ENCODE measurements at places on chromosomes 1 and 21.

DNA sequence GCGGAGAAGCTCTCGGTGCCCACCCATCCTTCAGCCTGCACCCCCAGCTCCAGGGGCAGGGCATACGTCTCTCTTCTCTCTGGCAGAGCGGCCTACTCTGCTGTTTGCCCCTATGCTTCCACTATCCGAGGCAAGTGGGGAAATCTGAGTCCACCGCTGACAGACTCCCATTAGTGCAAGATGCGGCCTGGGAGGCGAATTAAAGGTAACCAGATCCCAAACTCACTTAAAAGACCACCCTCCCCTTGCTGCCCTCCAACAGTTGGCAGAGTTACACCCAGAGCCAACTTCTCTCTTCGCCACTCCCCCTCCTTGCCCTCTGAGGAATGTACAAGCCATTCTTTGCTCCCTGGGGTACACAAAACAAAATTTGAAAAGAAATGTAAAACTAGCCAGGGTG is 6.4 kb downstream of the FOXD3 start:
- DNase-seq = no peak

GRCh38 chr1:182685215-182685614 is 828 bp upstream of the RGS8 start:
- DNase-seq = no peak

DNA sequence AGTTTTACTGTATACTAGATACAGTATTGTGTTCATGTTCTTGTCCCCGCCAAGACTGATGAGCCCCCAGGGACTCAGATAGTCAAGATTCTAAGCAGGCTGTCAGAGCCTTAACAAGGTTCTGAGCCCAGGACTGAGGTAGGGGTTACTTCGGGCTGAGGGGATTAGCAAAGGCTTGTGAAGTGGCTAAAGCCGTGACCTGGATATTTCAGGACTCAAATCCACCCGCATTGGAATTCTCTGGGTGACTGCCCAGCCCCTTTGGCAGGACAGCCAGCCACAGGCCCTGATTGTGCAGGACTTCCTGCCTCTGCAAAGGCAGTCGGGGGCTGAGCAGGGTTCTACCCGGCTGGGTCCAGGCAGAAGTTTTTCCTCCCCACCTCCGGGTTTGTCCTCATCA is at the start of gene PLA2G5:
Gene PLA2G5 (plus strand): TSS at position 321 of the 400 bp plus-strand sequence. CDS start 14,637 bp downstream, outside the sequence.
- no peak for DNase-seq

- DNase-seq = no peak
Measured at GRCh38 chr1:214314178-214314843, 33.4 kb downstream of the SMYD2 start.

DNA sequence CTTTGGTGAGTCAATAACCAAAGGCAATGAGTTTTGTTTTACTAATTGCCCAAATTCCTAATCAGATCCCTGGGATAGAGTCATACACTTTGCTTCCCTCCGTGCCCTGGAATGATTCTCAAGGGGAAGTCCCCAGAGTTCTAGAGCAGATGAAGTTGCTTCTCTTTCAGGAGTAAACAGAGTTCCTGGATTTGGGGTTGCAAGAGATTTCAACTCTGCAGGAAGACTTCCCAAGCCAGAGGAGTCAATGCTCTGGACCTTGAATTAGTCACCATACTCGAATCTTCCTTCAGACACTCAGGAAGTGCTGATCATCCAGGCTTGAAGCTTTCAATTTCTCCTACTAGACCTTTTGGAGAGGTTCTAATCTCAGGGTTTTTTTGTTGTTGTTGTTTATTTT is 39.6 kb downstream of the FCER1A start:
- no peak for DNase-seq

GRCh38 chr1:65449214-65449823 is 28.9 kb downstream of the LEPR start:
- no peak for DNase-seq

- no peak for DNase-seq
Measured at GRCh38 chr1:110390096-110390495, 730 bp downstream of the SLC16A4 start.

DNA sequence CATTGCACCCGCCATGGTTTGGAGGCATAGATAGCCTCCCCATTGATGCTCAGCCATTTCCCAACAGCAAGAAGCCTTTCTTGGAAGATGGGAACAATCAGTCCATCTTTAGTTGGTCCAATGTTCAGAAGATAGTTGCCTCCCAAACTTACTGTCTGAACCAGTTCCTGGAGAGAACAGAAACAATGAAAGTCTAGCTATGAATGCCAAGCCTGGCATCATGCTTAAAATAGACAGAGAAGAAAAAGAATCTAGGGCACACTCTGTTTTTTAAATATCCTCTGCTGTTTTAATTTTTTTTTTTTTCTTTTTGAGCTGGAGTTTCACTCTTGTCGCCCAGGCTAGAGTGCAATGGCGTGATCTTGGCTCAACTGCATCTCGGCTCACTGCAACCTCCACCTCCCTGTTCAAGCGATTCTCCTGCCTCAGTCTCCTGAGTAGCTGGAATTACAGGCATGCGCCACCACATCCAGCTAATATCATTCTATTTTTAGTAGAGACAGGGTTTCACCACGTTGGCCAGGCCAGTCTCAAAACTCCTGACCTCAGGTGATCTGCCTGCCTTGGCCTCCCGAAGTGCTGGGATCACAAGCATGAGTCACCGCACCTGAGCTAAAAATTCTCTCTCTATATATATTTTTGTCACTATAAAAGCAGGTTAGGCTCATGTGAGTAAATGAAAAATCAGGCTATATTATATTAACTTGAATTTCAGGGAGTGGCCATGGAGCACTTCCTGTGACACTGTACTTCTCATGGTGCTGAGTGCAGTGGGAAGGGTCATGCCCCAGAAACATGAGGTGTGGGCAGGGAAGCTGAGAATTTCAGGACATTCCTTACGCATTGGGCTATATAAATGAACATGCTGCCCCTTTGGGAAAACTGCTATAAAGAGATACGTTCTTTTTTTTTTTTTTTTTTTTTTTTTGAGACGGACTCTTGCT is 19.1 kb downstream of the FUCA1 start:
- DNase-seq = no peak

DNA sequence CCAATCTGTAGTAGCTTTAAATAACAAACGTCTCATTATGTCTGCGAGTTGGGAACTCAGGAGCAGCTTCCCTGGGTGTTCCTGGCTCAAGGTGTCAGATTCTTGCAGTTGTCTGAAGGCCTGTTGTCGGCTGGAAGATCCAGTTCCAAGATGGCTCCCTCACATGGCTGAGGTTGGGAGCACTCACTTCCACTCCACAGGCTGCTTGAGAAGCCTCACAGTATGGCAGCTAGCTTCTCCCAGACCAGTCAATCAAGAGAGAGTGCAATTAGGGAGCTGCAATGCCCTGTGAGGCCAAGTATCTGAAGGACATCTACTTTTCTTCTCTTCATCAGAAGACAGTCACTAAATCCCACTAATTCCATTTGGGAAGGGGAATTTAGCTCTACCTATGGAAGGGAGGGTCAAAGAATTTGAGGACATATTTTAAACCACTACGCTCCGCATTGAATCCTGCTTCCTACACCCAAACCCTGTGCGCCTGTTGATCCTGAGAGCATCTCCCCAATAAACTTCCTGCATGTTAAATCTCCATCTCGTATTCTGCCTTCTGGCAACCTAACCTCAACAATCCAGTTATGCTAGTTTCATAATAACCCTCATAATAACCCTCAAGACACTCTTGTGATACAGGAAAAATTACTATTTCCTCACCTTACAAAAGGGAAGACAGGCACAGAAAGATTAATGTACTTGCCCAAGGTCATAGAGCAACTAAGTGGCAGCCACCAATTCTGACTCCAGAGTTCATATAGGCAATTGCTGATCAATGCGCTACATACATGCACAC is 3.6 kb upstream of the VPS26C start:
- DNase-seq = no peak
